ENCODE measurements at places on chromosomes 2 and 18.
A peak's percentile ranks its signal among the peaks of the same experiment; 100 is the strongest.

DNA sequence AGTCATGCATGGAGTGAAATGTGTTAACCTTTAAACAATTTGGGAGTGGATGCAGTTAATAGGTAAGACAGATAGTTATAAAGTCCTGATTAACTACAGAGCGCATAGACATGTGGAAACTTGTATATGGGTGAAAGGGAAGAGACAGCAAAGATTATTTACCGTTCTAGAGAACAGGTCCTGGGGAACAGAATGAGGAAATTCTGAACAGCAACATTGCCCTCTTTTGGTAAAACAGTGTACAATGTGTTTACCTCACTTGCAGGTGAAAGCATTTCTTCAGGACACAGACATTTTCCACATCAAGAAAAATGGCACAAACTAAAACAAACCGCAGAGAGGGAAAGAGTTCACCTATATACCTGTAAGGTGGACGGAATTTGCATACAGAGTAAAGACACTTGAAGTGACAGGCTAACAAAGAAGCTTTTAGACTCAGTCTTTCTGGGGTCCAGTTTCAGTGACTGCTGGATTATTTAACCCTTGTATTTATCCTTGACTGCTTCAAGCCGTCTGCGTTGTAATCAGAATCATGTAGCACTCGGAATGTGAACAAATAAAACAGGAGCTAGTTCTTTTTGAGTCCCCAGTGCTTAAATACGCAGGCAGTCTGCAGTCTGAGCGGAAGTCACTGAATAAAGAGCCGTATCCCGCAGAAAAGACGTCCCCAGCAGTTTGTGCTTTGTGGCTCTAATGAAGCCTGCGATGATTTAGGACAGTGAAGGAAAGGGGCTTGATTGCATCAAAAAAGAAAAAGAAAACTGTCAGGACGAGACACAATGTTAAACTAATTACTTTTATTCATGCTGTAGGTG lies 364.8 kb upstream of the GALNT5 start:
- DNase-seq: peak; percentile 66

- DNase-seq: no peak
Measured at GRCh38 chr2:21131861-21132260, 8.1 kb downstream of the TDRD15 start.

GRCh38 chr2:58891828-58892377 lies 650.8 kb upstream of the FANCL start:
- DNase-seq: no peak

DNA sequence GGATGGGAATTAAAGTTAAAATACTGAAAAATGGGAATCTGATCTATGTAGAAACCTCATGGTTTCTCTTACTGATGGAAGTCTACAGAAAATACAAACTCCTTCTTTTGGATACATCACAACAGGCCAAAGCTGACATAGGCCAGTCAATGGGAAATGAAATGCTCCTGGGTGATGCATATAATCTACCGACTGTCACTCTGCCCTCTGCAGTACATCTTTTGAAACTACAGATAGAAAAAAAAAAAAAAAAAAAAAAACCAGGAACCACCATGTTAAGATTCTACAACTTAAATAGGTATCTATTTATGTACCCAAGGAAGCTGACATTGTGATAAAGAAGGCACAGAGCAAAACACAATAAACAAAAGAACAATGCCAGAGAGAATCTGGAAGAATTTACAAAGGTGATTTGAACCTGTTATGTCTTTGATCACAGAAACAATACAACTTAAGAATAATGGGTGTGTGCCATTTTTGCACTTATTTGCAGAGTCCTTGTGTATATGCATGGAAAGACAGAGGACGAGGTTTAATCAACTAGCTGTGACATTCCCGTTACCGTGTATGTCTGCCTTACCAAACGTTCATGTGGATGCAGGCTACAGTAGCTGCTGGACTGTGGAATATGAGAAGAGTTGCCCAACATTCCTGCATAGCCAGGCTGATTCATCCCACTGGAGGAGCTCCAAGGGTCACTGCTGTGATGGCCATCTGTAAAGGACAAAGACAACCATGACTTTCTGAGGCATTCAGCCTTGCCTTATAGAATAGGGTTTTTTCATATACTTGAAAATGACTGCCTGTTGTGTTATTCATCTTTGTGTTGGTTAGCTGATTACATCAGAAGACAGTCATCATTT lies 312.7 kb downstream of the TCF4 start:
- peak; percentile 21 for DNase-seq

DNA sequence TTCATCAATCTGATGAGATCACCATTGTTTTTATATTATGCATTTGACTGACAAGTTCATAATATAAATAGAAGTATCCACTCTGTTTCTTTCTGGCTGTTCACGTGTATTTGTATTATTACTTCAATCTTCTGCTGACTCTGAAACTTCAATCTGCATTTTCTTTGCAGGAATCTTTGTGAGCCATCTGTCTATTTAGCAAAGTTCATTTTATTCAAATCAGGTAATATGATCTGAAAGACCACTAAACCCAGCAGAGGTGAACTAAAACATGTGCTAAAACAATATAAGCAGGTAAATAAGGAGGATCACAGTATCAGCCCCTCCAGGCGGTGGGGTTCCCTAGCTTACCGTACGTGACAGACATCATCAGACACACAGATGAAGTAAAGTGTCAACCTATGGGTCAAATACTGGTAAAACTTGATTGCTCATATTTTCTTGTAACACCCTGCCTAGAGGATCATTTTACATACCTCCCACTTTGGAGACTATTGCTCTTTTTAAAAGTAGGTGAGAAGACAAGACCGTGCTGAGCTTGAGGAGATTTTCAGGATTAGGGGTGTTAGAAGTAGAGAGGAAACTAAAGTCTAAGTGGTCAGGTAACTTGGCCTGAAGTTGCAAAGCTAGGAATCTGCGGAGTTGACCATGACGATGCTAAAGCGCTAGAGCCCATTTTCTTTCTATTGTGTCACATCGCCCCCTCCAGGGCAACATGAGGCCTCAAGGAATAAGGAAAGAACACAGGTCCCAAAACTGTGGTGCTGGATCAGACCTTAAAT lies 9.0 kb downstream of the DTNB start:
- DNase-seq: peak; percentile 84

- DNase-seq: no peak
Measured at GRCh38 chr2:211930331-211930730, 608.3 kb downstream of the ERBB4 start.

DNA sequence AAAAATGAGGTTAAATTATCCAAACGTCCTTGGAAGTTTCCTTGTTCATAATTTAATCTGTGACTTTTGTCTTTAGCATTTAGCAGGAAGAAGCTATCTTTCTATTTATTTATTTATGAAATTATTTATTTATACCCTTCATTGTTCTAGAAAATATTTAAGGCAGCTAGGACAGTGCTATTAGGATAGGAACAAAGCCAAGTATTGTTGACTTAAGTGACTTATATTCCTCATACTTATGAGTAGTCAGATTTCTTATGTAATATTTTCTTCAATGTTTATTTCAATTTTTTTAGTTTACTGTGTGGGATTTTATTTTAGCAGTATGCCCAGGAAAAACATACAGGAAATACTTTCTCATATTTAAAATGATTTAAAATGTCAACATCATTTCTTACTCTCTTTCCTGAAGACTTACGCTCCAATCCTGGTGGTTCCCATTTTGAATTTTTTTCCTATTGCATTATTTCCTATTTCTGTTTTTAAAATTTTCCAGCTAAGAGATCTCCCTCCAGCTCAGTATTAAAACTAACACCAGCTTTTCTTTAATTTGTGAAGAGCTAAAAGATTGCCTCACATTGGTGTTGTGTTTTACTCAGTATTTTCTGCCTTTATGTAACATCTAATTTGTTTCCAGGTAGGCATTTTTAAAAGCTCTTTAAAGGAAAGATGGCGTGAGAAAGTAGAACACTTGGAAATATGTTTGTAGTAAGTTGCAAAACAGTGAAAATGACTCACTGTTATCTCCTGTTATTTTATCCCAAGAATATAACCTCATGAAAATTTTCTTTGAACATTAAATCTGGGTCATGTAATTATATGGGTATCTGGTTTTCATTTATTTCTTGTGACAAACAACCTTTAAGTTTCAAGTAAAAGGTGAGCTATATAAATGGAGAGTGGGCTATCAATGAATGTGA lies 32.2 kb downstream of the MAPRE2 start:
- no peak for DNase-seq

- no peak for DNase-seq
Measured at GRCh38 chr2:120607996-120608395, 127.7 kb upstream of the GLI2 start.

GRCh38 chr2:151983221-151983620 lies 115.6 kb downstream of the CACNB4 start:
- DNase-seq: no peak

- no peak for DNase-seq
Measured at GRCh38 chr2:193818801-193819499, 1624.2 kb upstream of the TMEFF2 start.

- DNase-seq: no peak
Measured at GRCh38 chr2:153074207-153074606, 355.8 kb downstream of the ARL6IP6 start.

Data from NCI-H460 (cell line).